ENCODE measurements at places on chromosomes 5 and 9. TPM values are rescaled to one million over a fixed set of nuclear protein-coding genes. Genes with fewer than 3 reads are reported as not detected.

GRCh38 chr5:89582768-89583339, 699.9 kb upstream of the MEF2C start:
- DNase-seq, result no peak

GRCh38 chr5:68818057-68818695, 275.6 kb upstream of the SLC30A5 start:
- no peak for DNase-seq

- DNase-seq, result no peak
Observed at GRCh38 chr9:14095277-14095676, 218.7 kb downstream of the NFIB start.

DNA sequence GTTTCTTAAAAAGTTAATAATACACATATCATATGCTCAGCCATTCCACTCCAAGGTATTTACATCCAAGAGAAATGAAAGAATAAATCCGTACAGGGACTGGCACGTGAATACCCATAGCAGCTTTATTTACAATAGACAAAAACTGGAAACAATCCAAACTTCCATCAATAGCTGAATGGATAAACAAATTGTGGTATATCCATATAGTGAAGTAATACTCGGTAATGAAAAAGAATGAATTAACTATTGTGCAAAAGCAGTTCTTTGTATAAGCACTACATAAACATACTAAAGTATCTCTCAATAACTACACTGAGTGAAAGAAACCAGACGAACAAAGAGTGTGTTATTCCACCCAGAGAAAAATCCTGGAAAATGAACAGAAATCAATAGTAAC, 17.6 kb downstream of the COL23A1 start:
- no peak for DNase-seq

DNA sequence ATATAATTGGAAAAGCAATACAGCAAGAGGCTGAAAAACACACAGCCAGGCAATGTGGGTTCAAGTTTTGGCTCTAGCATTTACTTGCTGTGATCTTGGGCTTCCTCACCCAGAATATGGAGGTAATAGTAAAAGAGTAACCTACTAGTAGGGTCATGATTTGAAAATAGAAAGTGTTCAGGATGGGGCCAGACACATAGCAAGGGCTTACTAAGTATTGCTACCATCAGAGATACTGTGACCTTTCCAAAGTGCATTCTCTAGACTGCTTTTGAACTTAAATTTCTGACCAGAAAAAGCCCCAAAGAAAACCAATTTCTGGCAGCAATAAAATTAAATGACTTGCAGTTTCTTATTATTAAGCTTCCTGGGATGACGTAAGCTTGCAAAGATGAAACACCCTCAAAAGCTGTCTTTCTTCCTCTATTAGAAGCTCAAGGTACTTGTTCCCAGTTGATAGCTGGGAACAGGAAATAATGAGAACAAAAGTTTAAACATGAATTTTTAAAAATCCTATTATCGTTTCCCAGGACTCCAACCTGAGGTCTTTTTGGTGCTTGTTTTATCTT, 20.3 kb downstream of the SLC45A2 start:
- DNase-seq, result no peak

DNA sequence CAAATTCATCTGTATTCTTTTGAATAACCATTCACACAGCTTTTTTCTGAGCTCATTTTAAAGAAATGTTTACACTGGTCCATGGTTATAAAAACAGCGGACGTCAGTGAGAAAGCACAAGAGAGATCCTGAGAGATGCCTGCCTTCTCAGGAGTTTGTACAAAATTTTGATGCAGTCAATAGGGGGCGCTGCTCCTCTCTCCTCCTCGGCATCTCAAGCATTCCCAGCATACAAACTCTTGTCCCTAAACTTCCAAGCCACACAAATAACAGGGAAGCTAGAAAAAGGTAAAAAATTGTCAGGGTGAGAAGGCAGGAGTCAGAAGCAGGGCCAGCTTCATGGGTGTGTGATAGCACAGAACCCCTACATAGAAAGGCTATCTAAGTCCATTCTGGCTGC, 11.2 kb upstream of the CCDC152 start:
- no peak for DNase-seq

GRCh38 chr5:151463137-151464029, 16.0 kb downstream of the SLC36A1 start:
- DNase-seq, result no peak

Gene SPINK13
- not detected for total RNA-seq

Gene GHR
- total RNA-seq, result 10.9 TPM

Gene IFNA2
- total RNA-seq, result not detected

Gene PDE6A
- total RNA-seq, result not detected
